ENCODE measurements at places on chromosomes 7 and 10.

GRCh38 chr7:87689374-87689773, 61.2 kb downstream of the RUNDC3B start:
- no peak for DNase-seq

DNA sequence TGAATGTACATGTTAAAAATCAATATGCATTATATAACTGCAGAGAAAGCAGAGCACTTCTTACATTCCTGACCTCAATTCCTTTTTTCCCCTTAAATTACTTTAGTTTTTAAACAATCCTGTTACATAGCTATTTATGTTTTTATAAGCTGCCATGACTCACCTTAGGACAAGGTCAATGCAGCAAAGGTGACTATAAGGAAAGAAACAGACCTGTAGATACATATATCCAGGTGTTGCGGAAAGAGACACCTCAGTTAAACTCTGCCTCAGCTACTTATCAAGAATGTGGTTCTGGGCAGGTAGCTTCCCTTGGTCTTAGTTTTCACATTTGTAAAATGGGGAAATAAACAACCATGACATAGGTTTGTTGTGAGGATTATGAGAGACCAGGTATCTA, 105.5 kb downstream of the DPY19L1 start:
- no peak for DNase-seq

- no peak for DNase-seq
These were observed 123.6 kb downstream of the RNF216 start for GRCh38 chr7:5657901-5658300.

DNA sequence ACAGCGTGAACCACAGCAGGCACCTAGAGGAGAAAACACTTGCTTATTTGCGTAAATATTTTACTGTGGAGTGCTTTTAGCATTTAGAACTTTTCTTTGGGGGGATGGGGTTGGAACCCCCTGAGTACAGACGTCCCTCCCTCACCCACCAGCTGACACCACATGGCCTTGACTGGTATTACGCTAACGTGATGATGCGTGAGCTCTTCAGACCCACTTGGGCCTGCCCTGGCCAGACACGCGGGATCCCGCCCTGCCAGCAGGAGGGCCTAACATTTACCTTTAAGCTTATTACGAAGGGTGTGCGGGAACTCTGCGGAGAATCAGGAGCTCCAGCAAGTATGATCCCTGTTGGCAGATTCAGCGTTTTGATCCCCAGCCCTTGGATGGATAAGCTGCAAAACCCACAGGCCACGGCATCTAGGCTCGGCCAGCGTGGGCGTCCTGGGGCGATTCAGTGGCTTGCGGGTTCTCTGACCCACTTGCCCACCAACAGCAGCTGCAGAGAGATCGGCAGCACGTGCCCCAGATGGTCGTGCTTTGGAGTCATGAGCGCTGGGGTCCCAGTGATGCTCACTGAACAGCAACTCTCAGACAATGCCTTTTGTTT, 545.5 kb upstream of the FOXK1 start:
- DNase-seq = no peak

DNA sequence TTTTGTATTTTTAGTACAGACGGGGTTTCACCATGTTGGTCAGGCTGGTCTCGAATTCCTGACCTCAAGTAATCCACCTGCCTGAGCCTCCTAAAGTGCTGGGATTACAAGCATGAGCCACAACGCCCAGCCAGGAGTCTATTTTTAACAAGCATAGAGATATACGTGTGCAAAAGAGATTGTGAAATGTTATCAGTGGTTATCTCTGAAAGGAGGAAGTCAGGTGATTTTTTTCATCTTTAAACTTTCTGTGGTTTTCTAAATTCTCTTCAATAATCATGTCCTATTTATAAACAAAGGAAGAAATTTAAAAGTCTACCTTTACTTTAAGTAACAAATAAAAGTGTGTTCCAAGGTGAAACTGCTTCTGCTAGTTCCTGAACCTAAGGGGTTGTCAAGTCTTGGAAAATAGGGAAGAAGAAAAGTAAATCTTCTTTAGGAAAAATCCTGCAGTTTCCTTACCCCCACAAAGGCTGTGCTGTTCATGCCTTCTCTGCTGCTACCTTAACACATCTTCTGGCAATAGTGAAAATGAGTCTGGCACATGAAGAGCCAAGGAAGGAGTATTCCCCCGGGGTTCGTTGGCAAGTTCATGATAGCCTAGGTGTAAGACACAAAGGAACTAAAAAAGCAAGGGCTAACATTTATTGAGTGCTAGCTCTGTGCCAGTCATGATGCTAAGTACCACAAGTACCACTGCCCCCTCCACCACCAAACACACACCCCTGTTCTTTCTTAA, 51.1 kb downstream of the CYP26A1 start:
- no peak for DNase-seq

GRCh38 chr10:64648915-64649314, 1127.7 kb downstream of the REEP3 start:
- DNase-seq = no peak

GRCh38 chr10:84356928-84357327, 28.5 kb downstream of the CCSER2 start:
- DNase-seq = no peak
